ENCODE measurements at places on chromosomes 1 and 21. TPM values are rescaled to one million over a fixed set of nuclear protein-coding genes. Genes with fewer than 3 reads are reported as not detected.
A peak's percentile ranks its signal among the peaks of the same experiment; 100 is the strongest.

DNA sequence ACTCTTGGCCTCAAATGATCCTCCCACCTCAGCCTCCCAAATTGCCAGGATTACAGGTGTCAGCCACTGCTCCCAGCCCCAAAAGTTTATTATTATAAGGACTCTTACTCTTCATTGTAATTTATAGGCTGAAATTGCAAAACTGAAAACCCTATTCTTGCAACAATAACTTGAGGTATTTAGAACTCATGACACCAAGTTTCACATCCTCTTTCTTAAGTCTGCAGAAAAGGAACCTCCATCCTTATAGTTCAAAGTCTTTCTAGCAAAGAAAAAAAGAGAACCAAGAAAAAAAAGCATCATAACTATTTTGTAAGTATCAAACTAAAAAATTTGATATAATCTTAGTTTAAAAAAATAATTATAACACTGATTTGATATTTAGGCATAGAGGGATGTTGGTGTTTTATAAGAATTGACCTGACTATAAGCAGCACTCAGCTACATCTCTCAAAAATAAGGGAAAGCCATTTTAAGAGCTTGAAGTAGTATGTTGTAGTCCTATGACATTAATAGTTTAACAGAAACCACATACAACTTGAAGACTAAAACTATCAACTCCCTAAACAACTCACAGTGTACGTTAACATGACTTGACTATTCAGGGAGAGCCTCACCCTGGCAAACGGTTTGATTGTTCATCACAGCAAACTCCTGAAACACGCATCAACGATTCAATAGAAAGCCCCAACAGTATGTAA lies 122.4 kb downstream of the AKT3 start:
- no peaks in the 10 kb centered on the region for H3K27me3 ChIP-seq
- H3K36me3 ChIP-seq, result no peaks in the 10 kb centered on the region
- no peak overlapping the region for H3K27ac ChIP-seq
- DNase-seq, result no peak
- H3K4me3 ChIP-seq, result no peak overlapping the region

DNA sequence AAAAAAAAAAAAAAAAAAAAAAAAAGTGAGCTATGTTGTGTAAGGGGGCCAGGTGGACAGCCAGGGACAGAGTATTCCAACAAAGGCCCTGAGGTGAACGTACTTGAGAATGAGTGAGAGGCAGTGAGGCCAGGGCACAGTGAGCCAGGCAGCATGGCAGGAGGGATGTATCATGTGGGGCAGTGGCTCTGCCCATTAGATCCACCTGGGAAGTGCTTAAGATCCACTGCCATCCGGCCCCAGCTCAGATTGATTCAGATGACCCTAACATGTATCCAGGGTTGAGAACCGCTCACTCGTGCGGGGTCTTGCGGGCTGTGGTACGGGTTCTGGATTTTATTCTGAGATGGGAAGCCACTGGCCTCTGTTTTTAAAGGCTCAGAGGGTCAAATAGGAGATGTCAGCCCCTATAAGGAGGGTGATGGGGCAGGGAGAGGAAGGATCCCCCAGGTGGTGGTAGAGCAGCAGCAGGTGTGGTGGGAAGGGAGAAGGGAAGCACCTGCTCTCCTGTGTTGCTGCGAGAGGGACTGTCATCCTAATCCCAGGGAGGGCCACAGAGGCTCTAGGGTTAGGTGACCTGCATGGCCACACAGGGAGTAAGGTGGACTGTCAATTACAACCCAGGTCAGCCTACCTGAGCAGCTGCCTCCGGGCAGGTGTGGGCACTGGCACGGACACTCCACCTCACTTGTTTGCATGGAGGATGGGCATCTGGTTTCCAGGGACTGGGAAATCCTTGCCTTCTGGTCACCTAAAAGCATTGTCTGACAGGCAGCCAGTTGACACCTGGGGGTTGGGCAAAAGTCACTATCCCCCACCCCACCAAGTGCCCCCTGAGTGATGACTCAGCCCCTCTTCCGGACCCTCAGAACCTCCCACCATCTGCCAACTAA lies 31.6 kb downstream of the CDK18 start:
- no peaks in the 10 kb centered on the region for H3K36me3 ChIP-seq
- H3K4me1 ChIP-seq, result peaks cover 13% of the 10 kb centered on the region

DNA sequence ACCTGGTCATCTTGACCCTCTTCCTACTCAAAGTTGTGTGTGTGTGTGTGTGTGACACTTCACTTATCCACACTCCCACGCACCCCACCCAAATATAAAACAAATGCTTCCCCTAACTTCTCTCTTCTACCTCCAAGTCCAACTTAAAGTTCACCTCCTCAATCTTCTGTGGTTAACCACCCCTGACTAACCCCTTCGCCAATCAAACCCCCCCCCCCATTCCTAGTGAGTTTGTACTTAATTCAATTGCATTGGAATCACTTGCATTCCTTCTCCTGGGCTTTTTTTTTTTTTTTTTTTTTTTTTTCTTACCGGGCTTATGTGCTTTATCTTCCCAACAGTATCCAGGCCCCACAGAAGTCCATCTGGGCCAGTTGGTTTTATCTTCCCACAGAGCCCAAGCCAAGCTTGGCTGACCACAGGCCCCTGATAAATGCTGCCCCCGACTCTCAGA lies 78.4 kb downstream of the CD58 start:
- no peak overlapping the region for H3K27ac ChIP-seq
- no peak overlapping the region for H3K4me3 ChIP-seq
- H3K36me3 ChIP-seq, result no peaks in the 10 kb centered on the region
- H3K27me3 ChIP-seq, result no peaks in the 10 kb centered on the region

DNA sequence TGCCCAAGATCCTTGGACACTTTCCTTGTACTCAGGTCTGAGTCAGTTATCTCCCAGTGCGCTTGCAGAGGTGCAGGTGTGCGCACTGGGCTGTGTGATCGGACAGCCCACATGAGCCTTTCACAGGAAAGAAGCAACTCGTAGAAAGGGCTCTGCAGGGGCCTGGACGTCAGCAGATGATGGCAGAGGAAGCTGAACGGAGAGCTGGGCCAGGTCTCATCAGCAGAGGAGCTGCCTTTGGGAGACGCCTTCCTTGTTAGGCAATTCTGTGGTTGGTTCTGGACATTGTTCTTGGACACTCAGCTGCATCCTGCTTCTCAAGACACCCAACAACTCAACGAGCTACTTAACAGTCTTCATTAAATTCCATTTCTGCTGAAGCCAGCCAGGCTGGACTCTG lies 7.5 kb upstream of the PROK1 start:
- H3K4me3 ChIP-seq, result no peak overlapping the region
- no peaks in the 10 kb centered on the region for H3K36me3 ChIP-seq
- no peaks in the 10 kb centered on the region for H3K4me1 ChIP-seq
- DNase-seq, result no peak
- H3K27ac ChIP-seq, result no peak overlapping the region

DNA sequence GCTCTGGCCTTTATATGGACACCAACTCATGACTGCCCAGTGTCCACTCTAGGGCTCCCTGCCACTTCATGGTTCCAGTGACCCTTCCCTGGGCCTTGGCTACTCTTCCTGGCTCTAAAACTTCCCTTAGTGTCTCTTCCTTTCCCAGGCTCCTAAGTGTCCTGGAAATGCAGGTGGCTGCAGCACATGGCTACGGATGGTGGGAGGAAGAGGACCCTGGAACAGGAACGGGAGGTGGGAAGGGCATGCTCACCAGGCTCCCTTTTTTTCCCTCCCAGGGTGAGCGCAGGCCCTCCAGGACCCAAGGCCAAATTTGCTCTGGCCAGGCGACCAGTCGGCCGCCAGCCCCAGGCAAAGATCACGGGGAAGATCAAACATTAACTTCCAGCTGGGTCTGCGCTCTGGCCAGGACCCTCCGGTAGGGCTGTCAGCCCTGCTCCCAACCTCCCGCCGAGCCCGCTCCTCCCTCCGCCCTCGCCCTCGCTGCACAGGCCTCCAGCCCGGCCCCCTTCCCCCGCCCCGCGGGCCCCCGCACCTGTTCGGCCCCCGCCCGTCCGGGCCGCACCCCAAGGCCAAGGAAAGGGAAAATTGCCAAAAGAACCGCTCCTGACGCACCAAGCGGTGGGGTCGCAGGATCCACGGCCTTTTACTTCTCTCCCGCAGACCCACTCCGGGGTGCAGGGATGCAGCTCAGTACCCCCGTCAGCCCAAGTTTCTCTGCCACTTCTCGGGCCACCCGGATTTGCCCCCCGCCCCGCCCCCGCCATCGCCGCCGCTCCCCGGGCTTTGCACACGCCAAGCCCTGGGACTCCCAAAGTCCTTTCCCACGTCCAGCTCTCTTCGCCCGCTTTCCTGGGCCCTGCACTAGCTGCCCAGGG lies 894 bp downstream of the TCEA3 start:
- peak; percentile 51 for DNase-seq
- H3K4me3 ChIP-seq, result peak overlapping the region; percentile 45
- H3K36me3 ChIP-seq, result no peaks in the 10 kb centered on the region
- H3K27me3 ChIP-seq, result peaks cover 100% of the 10 kb centered on the region
- H3K4me1 ChIP-seq, result peaks cover 20% of the 10 kb centered on the region

DNA sequence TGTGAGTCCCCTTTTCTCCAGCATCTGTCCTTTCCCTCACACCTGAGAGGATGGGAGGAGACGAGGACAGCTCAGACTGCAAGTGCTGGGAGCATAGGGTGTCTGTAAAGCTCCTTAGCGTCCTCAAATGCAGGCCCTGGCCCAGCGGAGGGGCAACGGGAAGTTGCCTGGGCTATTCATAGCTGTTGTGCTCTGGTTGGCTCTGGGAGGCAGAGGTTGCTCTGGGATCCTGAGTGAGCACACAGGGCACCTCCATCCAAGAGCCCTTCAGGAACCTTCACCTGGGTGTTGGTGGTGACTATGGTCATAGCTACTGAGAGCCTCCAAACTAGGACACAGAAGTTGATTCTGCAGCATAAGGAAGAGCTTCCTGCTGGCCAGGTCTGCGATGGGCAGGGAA lies 2.6 kb downstream of the PADI1 start:
- no peak overlapping the region for H3K4me3 ChIP-seq
- no peaks in the 10 kb centered on the region for H3K36me3 ChIP-seq
- no peak overlapping the region for H3K27ac ChIP-seq

GRCh38 chr1:204417074-204417997 lies 5.7 kb upstream of the PPP1R15B start:
- no peak overlapping the region for H3K27ac ChIP-seq
- no peaks in the 10 kb centered on the region for H3K27me3 ChIP-seq
- H3K36me3 ChIP-seq, result peaks cover 3% of the 10 kb centered on the region
- DNase-seq, result no peak
- H3K4me1 ChIP-seq, result peaks cover 9% of the 10 kb centered on the region
- no peak overlapping the region for H3K4me3 ChIP-seq

DNA sequence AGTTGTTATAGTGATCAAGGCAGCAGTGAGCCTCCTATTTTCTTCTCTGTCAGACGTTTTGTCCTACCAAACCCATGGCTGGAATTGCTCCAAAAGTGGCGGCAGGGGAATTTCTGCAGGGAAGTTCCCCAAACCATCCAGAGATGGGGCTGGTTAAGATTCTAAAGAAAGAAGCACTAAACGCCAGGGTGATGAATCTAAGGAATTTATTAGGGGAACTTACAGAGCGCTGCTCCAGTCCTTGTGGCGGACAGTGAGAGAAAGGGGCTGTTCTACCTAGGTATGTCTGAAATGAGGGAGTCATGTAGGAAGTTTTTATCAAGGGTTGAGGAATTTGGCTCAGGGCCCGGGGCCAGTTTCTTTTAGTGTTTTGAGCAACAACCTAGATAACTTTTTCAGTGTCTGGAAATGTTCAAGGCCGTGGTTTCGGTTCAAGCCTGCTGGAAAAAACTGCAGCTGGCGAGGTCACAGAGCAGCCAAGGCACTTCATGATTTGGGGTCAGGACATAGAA lies 222.4 kb upstream of the B3GALT2 start:
- H3K27ac ChIP-seq, result no peak overlapping the region
- no peaks in the 10 kb centered on the region for H3K36me3 ChIP-seq
- H3K4me3 ChIP-seq, result no peak overlapping the region
- no peaks in the 10 kb centered on the region for H3K4me1 ChIP-seq
- peak; percentile 13 for DNase-seq
- no peaks in the 10 kb centered on the region for H3K27me3 ChIP-seq

DNA sequence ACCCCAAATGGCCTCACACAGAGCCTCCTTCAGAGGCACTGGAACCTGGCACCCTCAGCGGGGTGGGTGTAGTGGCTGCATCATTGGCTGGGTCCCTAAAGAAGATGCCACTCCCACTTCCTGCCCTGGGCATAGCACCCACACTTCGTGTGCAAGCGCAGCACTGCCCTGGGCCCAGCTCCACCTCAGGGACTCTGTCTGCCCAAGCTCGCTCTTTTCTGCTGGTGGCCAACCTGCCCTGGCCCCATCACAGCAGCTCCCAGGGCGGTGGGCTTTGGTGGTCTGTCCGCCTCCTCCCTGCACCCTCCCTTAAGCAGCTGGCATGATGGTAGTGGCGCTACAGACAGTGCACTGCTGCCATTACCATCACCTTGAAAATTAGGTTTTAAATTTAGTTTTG lies 829.3 kb upstream of the BRINP3 start:
- no peak overlapping the region for H3K4me3 ChIP-seq
- H3K4me1 ChIP-seq, result no peaks in the 10 kb centered on the region
- no peak overlapping the region for H3K27ac ChIP-seq

GRCh38 chr1:40132383-40133311 lies 28.5 kb upstream of the RLF start:
- DNase-seq, result no peak
- no peaks in the 10 kb centered on the region for H3K36me3 ChIP-seq
- H3K4me3 ChIP-seq, result no peak overlapping the region
- H3K4me1 ChIP-seq, result no peaks in the 10 kb centered on the region

DNA sequence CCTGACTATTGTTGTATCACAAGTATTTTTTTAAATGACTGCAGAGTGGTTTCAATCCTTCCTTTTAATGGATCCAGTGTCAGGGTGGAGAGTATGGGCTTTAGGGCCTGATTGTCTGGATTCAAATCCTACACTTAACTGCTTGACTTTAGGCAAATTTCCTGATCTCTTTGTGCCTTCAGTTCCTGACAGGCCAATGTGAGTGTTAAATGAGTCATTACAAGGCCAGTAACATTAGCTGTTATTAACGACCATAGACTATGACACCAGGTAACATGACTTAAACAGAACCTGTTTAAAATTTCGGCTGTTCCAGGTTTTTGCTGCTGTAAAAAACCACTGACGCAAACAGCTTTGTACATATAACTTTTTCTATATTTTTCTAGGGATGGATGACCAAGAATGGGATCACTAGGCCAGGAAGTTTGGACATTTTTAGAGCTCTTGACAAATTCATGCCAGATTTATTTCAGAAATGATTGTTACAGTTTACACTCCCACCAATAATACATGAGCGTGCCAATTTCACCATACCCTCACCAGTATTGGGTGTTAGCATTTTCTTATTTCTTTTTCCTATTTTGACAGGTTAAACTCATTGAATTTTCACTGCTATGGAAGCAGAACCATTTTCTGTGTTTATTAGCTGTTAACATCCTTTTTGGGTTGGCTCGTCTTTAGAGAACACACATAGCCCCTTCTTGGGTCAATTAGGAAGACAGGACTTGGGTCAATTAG lies 11.3 kb downstream of the ZNF362 start:
- no peak for DNase-seq
- H3K27ac ChIP-seq, result no peak overlapping the region
- H3K36me3 ChIP-seq, result no peaks in the 10 kb centered on the region
- no peaks in the 10 kb centered on the region for H3K4me1 ChIP-seq
- no peak overlapping the region for H3K4me3 ChIP-seq

- no peak overlapping the region for H3K4me3 ChIP-seq
- no peak for DNase-seq
- H3K36me3 ChIP-seq, result no peaks in the 10 kb centered on the region
- H3K4me1 ChIP-seq, result no peaks in the 10 kb centered on the region
- no peak overlapping the region for H3K27ac ChIP-seq
- H3K27me3 ChIP-seq, result no peaks in the 10 kb centered on the region
Measured at GRCh38 chr1:29629814-29630516, 393.6 kb downstream of the PTPRU start.

The TMPRSS2 gene
- total RNA-seq, result 0.99 TPM

The CNKSR1 gene
- 7.8 TPM for total RNA-seq

The FABP3 gene
- total RNA-seq, result 0.93 TPM

The OR10Z1 gene
- not detected for total RNA-seq

The C1orf226 gene
- total RNA-seq, result 11.3 TPM
